ENCODE measurements at places on chromosomes 11 and 22.
A peak's percentile ranks its signal among the peaks of the same experiment; 100 is the strongest.

GRCh38 chr11:13955971-13956421, 6.5 kb upstream of the SPON1 start:
- DNase-seq, result no peak

- DNase-seq, result no peak
These were observed 23.5 kb downstream of the BBOX1 start for GRCh38 chr11:27064086-27064485.

- DNase-seq, result no peak
These were observed 1.2 kb downstream of the USP2 start for GRCh38 chr11:119380160-119380826.

DNA sequence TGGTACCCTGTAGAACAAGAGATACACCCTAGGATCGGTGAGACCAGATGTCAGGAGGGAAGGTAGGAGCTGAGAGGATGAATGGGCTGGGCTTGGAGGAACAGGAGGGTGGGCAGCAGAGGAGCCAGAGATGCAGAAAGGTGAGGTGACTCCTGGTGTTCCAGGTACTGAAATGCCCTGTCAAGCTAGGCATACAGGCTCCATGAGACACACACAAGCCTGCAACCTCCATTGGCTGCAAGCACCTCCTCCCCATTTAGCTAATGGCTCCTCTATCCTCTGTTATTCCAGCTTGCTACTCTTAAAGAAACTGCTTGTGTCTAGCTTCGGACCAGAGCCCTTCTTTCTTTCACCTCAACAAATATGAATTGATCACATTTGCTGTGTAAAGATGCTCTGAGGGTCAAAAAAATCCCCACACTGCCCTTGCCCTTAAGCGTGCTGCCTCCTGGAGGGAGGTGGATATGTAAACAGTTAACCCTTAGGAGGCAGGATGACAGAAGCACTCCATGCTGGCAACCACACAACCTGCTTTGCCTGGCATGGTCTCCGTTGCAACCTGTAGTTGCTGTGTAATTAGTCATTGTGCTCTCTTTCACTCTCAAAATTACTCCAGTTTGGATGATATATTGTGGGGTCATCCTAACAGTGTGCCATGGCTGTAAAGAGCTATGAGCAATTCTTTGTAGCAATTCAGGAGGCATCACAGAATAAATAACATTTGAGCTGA, 156.0 kb downstream of the PKNOX2 start:
- no peak for DNase-seq

- no peak for DNase-seq
These were observed 64.1 kb upstream of the WNT11 start for GRCh38 chr11:76270389-76270788.

GRCh38 chr22:25127318-25127717, 72.3 kb upstream of the CRYBB3 start:
- DNase-seq, result no peak

- DNase-seq, result peak; percentile 35
These were observed 54.3 kb upstream of the USP47 start for GRCh38 chr11:11787305-11788062.

DNA sequence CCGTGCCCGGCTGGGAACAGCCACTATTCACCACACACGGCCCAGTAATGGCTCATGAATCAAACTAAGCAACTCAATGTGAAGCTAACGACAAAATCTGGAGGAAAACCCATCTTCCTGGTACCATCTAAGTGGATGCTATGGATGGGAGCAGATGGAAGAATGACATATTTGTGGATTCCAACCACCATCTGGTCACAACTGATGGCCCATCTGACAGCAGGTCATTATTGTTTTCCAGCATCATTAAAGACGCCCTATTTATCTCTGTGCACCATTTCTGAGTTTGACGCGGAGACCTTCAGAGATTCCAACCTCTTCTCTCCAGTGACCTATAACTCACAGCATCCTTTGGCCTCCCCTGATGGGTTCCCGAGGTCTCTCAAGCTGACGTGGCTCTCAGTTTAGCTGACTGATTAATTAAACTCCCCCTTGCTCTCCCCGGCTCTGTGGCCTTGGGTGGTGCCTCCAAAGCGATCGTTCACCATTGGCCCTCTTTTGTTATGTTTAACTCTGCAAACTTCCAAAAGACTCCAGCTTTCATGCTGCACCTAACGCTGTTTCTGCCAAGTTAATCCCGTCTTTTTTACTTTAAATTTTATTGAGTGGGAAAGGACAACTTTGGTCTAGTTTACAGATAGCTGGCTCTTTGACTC, 1514.4 kb downstream of the BRD1 start:
- DNase-seq, result no peak

Measured in stimulated activated CD8-positive, alpha-beta memory T cell treated with anti-CD3 and anti-CD28 coated beads, Interleukin-15, amount 100 ng/mL, for 4 hours (primary cell).